ENCODE measurements at places on chromosomes 4 and X. TPM values are rescaled to one million over a fixed set of nuclear protein-coding genes. Genes with fewer than 3 reads are reported as not detected.

The GPR119 gene
- not detected for polyA plus RNA-seq

The TENM3 gene
- polyA plus RNA-seq: 18.2 TPM

The GYPA gene
- not detected for polyA plus RNA-seq

The MTMR8 gene
- not detected for polyA plus RNA-seq

The GIMD1 gene
- not detected for polyA plus RNA-seq

The CACNA1F gene
- 1.4 TPM for polyA plus RNA-seq

The FOXR2 gene
- polyA plus RNA-seq: not detected

The SCRG1 gene
- polyA plus RNA-seq: 9.3 TPM

The SSX4 gene
- polyA plus RNA-seq: not detected

The ALAS2 gene
- 0.90 TPM for polyA plus RNA-seq
